ENCODE measurements at places on chromosomes 2 and 18.
A peak's percentile ranks its signal among the peaks of the same experiment; 100 is the strongest.

DNA sequence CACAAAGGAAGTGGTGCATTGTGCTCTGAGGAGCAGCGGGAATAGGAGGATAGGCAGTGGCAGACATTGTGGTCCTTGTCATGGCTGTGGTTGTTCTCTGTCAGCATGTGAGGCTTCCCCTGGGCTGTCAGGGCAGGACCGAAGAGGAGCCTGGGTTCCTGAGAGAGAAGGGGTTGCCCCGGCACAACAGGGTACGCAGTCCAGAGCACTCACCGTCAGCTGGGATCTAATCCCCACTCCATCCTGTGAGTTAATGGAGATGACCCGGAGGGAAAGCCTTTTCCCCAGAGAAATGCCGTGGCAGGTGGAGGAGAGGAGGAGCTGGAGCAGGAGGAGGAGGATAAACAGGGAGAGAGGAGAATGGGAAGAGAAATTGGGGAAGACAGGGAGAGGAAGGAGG is 396.7 kb upstream of the HS6ST1 start:
- DNase-seq: no peak

DNA sequence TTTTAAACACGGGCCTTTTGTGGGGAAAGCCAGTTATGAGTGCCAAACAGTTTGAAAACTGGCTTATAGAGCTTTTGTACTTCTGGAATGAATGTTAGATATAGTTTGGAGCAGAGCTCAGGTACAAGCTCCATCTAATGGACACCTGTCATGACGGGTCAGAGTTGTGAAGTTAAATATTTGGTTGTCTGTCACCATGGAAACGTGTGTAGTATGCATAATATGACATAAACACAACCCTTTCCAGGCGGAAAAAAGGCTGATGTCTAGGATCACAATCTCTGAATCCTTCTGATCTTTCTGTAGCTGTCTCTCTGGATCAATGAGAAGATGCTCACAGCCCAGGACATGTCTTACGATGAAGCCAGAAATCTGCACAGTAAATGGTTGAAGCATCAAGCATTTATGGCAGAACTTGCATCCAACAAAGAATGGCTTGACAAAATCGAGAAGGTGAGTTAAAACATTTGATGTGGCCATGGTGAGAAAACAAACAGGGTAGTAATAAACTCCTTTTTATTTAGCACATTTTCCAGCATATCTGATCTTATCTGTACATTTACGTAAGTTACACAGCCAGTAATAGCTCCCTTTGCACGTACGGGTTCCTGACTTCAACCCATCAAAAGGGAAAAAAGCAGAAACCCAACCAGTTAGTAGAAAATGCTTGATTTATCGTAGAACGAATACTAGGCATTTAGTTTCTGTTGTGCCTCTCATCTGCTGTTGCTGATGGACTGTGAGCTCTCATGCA is 80.6 kb upstream of the EML6 start:
- DNase-seq: no peak

GRCh38 chr2:29035016-29035745 is 39.1 kb downstream of the PCARE start:
- no peak for DNase-seq

GRCh38 chr2:239684271-239684810 is 283.5 kb upstream of the HDAC4 start:
- no peak for DNase-seq

DNA sequence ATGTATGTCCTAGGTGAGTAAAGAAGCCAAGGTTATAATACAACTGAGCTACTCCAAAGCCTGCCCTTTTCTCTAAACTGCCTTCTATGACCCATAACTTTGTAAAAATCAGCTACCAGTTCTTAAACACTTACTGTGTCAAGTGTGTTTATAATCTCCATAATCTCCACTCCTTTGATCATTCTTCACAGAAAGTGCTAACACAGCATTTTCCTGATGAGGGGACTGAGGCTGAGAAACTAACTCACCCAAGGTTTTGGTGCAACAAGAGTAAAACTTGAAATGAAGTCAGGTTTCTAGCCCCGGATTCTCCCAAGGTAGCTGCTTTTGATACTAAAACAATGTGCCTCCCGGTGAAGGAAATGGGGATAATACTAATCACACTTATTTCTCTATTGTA is 1.9 kb upstream of the C2orf49 start:
- no peak for DNase-seq

GRCh38 chr18:35605686-35606417 is 24.3 kb downstream of the GALNT1 start:
- no peak for DNase-seq

DNA sequence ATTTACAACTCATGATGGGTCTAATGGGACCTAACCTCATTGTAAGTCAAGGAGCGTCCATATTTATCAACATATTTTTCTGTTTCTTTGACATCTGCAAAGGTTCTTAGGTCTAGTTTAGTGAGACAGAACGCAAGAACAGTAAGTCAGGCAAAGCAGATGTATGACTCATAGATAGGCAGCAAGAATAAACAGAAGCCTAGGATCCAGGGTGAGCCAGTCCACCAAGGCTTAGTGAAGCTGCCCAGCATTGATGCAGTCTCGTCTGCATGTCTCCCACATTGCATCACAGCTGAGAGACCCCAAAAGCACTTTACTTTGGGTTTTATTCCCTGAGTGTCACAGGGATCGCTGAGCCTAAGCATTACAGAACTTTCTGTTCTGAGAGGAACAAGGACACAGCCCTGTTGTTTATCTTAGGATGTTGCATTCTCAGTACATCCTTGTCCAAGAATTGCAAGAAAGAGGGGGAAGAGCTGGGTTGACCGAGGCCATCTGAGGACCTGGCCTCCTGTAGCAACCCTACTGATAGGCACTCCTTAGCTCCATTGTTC is 29.6 kb upstream of the TMEM177 start:
- DNase-seq: no peak

GRCh38 chr18:11883153-11883552 is 25.0 kb downstream of the MPPE1 start:
- no peak for DNase-seq

- DNase-seq: no peak
Measured at GRCh38 chr2:206368484-206368883, 74.8 kb upstream of the ADAM23 start.

DNA sequence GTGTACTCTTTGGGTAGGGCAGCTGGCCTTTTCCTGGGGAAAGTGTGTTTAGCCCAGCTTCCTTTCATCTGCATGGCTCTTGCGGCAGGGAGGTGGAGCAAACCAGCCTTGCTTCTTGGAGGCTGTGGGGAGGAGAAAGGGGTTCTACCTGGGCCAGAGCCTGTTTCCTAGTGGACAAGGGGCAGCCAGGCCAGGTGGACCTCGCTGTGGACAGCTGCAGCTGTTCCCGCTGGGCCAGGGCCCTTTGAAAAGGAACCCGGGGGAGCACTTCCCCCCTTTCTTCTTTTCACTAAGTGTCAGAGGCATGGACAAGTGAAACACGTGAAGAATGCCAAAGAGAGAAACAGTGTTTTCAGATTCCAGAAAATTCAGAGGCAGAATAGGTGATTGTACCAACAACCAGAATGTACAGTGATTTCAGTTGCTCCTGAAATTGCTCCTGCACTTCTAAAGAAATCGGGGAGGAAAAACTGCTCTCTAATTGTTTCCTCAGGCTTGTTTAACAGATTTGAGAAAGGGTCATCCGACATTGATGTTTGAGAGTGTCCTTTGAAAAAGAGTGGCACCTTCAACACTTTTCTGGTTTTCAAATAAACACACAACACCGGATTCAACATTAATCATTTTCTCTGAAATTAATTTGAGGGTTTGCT is 3.9 kb downstream of the GLI2 start:
- no peak for DNase-seq

GRCh38 chr18:67232991-67233390 is 283.5 kb downstream of the DSEL start:
- no peak for DNase-seq

DNA sequence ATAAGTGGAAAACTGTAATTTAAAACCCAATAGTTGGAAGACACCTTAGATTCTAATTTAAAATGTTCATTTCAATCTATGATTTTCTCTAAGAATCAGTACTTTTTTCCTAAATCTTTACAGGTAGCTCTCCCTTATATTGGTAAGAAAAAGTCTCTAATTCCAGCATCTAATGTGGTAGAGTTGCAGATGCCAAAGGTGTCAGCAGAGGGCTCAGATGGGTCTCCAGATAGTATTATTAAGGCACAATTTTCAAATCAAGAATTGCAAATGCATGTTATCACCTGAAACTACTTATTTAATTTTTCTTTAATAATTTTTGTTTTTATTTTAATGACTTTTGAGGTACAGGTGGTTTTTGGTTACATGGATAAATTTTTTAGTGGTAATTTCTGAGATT is 25.5 kb upstream of the ITGA4 start:
- DNase-seq: no peak

GRCh38 chr2:156955701-156956100 is 301.8 kb upstream of the GALNT5 start:
- no peak for DNase-seq

DNA sequence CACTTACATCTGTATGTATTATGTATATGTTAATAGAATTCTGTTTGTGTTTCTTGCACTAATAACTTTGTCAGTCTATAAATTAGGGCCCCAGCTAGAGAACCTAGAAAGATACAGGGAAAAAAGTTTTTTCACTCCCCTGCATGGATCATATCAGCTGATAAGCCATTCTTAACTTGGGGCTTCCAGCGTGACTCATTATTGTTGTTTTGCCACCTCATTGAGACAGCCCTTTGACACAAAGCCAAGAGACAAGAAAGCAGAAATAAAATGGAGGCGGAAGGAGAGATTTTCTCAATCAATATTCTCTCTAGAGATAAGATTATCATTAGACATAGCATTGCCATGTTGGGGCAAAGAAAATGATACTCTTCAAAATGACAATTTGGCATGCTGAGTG is 93.4 kb downstream of the AKAIN1 start:
- DNase-seq: no peak

GRCh38 chr2:122421775-122422174 is 666.3 kb downstream of the TSN start:
- no peak for DNase-seq

DNA sequence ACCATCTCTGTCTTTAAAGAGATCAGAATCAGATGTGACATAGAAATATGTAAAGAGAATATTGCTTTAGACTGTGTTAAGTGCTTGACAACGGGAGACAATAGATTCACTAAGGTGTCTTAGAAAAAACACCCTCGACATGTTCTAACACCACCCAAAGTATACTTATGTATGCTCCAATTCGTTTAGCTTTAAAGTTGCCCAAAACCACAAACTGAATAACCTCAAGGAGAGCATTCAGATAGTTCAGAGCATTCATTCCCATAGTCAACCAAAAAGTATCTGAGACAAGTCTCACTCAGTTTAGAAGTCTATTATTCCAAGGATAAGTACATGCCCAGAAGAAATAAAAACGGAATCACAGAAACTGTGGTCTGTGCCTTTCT is 96.4 kb downstream of the KYNU start:
- DNase-seq: peak; percentile 8

GRCh38 chr2:145789636-145790035 is 1269.7 kb upstream of the ZEB2 start:
- no peak for DNase-seq

DNA sequence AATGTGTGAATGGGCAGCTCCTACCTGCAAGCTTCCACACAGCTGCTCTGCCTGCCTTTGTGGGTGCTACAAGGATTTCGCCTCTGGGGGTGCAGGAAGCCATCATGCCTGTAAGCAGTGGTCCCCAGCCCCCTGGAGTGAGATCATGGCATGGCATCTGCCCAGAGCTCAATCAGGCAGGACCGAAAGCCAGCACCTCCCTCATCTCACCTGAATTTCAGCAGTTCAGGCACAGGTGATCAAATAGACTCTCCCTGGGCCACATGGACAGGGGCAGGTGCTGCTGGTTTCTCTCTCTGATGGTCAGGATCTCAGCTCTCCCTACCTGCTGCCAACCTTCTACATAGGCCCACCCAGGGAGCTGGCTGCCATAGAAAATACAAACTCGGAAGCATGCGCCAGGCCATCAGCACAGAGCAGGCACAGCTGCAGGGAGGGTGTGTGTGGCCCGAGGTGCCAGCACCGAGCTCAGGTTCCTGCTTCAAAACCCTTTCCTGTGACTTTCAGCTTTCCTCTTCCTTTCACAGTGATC is 133.2 kb upstream of the ID2 start:
- DNase-seq: no peak

- no peak for DNase-seq
Measured at GRCh38 chr2:134782792-134783191, 55.6 kb upstream of the ACMSD start.

GRCh38 chr2:42969231-42970150 is 177.1 kb upstream of the HAAO start:
- no peak for DNase-seq

GRCh38 chr2:141118836-141119235 is 1012.0 kb downstream of the LRP1B start:
- DNase-seq: no peak

- DNase-seq: no peak
Measured at GRCh38 chr2:215808996-215809395, 204.4 kb downstream of the MREG start.

DNA sequence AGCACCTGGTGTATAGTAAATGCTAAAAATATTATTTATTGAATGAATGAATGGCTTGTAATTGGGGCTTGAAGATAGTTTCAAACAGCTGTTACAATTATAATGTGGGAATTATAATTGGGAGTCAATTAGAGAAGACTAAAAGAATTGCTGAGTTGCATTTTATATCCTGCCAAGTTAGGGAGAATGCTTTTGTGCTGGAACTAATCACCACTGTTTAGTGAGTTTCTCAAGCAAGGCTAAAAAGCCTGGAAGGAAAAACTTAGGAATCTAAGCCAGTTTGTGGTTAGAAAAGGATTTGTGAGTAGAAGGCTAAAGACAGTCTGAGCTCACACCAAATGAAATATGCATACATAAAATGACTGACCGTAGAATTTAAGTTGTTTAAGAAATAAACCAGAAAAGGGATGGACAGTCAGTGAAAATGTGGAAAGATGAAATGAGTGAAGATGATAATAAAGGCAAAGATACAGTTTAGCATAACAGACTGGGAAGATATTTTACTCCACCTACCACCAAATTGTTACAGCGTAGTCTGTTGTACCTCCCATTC is 647.7 kb upstream of the FSHR start:
- DNase-seq: no peak

DNA sequence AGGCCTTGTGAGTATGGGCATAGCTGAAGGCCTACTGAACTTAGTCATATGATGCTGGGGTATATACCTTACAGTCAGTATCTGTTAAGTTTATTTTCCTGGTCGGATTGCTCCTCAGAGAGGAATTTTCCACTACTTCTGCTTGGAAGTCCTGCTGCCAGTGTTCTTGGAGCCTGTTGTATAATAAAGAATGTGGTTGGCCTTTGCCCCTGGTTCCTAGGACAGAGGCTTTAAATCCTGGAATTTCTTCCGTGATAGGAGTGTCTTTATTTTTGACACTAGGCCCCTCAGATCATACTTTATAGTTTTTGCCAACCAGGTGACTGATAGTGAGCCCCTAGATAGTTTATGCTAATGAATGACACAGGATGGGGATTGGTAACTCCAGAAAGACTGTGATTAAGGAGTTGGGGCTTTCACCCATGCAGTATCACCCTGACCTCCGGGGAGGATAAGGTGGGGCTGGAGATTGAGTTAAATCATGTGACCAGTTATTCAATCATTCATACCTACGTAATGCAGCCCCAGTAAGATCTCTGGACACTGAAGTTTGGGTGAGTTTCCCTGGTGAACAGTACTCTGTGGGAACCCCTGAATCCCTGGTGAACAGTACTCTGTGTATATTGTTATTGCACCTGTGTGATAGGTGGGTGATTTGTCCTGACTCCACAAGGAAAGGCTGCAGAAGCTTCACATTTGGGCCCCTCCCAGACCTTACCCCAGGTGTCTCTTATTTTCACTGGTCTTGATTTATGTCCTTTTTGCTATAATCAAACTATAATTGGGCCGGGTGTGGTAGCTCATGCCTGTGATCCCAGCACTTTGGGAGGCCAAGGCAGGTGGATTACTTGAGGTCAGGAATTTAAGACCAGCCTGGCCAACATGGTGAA is 56.9 kb downstream of the COMMD1 start:
- no peak for DNase-seq
